Activated T-helper 2 cell treated with anti-CD3 and anti-CD28 coated beads, Interferon-gamma antibody, Interleukin-2, Interleukin-4, amounts not matched to agents 10 μg/mL and 5 μg/mL and 100 μg/mL, durations not matched to agents 14 hours and 24 hours and 36 hours (primary cell): ENCODE measurements at places on chromosomes 6 and 20. TPM values are rescaled to one million over a fixed set of nuclear protein-coding genes. Genes with fewer than 3 reads are reported as not detected.

Gene DBNDD2
- 12.3 and 12.8 TPM in 2 replicates for total RNA-seq

Gene C6orf132
- 0.09 and 0.23 TPM in 2 replicates for total RNA-seq

Gene RALGAPB
- 30.0 and 33.1 TPM in 2 replicates for total RNA-seq

Gene ZC2HC1B
- total RNA-seq = not detected in 2 replicates

Gene RSPO3
- not detected in 2 replicates for total RNA-seq

Gene OPN5
- total RNA-seq = not detected in 2 replicates

Gene OR2H2
- total RNA-seq = not detected in 2 replicates

Gene GJA10
- total RNA-seq = 0.11 and 0.32 TPM in 2 replicates

- no peak for DNase-seq
These were observed at the start of gene KIAA0408 for GRCh38 chr6:127459231-127459641. Gene KIAA0408, minus strand, starts transcription at chr6:127459389. Its CDS starts 5,408 bp downstream, at chr6:127453981.

- DNase-seq = no peak
These were observed 133.7 kb downstream of the PTCHD4 start for GRCh38 chr6:47977314-47977713.

- no peak for DNase-seq
These were observed 24.5 kb upstream of the SMIM29 start for GRCh38 chr6:34273242-34273805.

GRCh38 chr6:39182604-39183003 lies 46.7 kb downstream of the KCNK5 start:
- DNase-seq = no peak

DNA sequence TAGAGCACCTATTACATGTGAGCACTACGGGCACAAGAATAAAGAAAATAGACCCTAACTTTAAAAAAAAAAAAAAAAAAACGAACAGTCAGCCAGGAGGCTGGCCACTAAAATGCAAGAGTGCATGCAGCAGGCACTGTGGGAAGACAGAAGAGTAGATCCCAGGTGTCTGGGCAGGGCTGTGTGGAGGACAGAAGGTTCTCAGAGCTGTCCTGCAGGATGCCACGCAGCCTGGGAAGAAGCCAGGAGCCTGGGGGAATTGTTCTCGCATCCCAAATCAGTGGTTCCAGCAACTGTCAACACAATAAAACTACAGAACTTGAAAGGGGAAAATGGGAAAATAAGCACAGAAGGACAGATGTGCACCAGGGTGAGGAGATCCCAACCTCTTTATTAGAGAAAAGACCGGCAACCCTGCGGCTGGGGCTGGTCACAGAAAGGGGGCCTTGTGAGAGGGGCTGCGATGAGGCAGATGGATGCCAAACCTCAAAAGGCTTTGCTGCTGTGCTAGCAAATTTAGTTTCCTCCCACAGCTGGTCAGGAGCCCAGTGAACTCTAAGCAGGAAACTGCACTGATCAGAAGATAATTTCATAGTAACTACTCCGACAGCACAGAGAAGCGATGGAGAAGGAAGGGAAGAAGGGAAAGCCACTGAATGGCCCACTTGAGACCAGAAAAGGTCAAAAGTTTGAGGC lies 30.9 kb downstream of the MAP3K5 start:
- DNase-seq = peak; percentile 16

DNA sequence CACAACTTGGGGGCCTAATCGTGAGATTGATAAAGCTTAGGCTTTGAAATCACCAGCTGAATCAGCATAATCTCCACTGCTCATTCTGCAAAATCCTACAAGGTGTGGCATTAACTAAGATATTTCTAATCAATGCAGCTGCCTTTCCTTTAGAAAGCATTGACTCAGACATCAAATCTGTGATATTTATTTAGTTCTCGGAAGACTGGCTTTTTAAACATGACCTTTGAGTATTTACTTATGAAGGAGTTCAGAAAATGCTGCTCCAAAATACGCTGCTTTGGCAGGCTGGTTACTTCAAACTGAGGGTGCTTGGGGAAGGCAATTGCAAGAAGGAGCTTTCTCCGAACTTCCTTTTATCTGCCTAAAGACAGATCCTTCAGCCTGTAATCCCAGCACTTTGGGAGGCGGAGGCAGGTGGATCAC lies 23.7 kb upstream of the FUCA2 start:
- DNase-seq = no peak

DNA sequence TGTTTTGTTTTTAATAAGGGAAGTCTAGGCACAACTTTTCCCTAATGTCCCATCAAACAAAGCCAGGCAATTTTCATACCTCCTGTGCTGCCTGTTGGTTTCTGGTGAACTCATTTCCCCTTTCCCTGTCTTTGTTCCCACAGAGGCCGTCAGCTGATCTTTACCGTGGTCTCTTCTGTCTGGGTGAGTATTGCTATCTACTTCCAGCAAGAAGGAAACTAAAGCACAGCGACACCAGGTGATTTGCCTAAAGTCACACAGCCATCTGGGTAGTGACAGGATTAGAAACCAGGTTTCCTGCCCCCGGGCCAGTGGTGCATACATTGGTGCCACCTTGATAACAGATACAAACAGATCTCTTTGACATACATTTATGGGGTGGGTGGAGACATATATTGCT lies 59.6 kb downstream of the RAB44 start:
- DNase-seq = no peak

GRCh38 chr20:31642837-31643236 lies 5.1 kb downstream of the COX4I2 start:
- DNase-seq = no peak

DNA sequence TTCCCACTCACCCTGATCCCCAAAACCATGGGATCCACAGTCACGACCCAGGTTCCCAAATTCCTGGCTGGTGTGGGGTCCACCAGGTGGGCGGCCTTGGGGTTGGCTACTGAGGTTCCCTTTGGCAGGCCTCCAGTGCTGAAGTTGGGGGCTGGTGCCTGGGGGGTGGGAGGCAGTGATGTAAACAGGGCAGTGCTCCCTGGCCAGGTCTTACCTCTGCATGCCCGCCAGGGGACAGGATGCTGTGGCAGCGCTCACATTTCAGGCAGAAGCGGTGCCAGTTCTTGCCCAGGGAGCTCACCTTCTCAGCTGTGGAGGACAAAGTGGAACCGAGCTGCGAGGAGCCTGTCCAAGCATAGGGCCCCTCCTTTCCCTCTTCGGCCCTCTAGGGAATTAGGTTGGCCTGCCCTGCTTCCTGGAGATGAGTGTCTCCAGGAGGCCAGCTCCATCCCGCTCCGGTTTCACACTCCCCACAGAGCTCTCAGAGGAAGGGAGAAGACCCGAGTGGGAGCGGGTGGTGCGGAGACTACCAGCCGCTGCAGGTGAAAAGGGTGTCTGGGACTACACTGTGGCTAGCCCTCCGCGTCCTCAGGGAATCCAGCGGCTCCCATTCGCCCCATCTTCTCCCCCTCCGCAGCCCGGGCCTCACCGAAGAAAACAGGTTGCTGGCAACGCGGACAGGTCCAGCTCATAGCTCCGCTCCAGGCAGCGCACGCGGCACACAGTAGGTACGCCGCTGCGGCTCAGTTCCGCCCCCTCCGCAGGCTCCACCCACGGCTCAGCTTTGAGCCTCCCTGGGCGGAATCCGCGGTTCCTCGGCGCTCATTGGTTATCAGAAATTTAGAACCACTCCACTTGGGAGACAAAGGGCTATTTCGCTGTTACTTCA lies at the start of gene CRIP3:
CRIP3 (minus strand) TSS at position 726 of the 889 bp plus-strand sequence; CDS start at position 692, 34 bp downstream.
- peak; percentile 27 for DNase-seq

- no peak for DNase-seq
These were observed 10.8 kb upstream of the MAN1A1 start for GRCh38 chr6:119360262-119360915.

DNA sequence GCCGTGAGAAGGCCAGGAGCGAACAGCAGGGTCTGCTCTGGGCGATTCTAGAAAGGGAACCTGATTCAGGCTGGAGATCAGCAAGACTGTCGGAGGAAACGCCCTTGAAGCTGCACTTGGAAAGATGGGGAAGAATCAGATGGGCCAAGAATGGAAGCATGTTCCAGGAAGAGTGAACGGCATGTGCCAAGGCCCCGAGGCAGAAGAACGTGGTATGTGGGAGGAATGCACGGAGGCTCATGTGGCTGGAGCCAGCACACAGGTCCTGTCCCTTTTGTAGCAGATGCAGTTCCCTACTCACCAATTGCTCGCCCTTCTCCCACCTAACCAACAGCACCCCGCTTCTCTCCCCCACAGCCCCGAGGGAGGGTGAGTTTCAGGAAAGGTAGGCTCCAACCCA lies 180.6 kb downstream of the TFAP2C start:
- no peak for DNase-seq

DNA sequence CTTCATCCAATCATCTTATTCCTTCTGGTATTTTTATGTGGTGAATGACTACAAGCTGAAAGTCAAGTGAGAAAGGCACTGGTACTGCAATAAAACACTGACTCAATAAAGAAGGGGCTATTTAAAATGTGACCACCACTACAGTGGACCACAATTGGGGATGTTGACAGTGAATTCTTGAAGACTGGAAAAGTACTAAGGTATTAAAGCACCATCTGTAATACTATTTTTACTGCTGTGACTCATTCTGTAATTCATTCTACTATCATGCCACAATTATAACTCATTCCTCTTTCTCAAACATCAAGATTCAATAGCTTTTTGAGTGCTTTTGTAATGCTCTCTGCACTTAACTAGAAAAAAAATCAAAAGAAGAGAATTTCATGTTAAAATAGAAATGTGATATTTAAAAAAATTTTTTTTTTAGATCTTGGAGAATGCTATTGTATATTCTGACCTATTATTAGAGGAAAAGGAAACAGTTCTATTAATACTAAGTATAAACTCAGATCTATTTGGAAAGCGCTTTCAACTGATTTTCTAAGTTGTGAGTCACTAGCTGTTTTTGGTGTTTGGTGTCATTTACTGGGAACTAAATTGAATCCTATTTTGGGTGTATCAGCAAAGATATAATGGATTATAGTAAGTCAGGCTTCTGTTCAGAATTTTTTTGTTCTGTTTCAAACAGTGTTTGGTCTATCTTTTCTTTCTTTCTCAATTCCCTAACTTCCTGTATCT lies 104.7 kb upstream of the TMEM170B start:
- DNase-seq = no peak

- peak; percentile 37 for DNase-seq
These were observed 47.1 kb upstream of the ENTPD6 start for GRCh38 chr20:25148181-25148981.

DNA sequence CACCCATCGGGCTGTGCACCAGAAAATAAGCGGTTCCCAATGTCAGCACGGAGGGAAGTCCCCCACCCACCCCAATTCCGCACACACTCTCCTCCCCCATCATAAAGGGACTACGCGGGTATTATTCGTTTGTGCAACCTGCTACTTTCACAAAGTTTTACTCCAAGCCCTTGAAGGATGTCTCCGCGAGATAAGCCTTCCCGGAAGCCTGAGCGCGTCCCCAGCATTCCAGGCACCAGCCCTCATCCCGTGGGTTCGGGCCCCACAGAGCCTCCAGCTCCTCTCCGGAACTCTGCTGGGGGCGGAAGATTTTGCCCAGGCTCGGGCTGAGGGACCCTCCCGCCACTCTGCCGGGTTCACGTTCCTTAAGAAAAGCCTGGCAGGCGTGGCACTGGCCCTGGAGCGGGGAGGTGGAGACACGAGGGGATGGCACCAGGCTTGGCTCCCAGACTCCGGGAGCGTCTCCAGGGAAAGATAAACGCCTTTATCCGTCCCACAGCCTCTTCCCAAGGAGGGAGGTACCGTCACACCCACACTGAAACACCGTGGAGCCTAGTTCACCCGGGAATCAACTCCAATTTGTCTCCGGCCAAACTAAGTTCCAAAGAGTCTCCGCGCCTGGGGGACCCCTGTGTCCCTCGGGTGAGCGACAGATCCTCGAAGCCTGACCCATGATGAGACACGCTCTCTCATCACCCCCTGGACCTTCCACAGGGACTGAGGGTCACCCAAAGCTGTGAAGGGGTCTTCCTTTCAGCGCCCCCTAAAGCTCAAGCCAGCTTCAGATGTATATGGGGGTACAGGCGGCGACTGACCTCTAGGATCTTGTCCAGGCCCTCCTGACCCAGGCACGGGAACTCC lies 934 bp downstream of the KCNK5 start:
- DNase-seq = no peak

DNA sequence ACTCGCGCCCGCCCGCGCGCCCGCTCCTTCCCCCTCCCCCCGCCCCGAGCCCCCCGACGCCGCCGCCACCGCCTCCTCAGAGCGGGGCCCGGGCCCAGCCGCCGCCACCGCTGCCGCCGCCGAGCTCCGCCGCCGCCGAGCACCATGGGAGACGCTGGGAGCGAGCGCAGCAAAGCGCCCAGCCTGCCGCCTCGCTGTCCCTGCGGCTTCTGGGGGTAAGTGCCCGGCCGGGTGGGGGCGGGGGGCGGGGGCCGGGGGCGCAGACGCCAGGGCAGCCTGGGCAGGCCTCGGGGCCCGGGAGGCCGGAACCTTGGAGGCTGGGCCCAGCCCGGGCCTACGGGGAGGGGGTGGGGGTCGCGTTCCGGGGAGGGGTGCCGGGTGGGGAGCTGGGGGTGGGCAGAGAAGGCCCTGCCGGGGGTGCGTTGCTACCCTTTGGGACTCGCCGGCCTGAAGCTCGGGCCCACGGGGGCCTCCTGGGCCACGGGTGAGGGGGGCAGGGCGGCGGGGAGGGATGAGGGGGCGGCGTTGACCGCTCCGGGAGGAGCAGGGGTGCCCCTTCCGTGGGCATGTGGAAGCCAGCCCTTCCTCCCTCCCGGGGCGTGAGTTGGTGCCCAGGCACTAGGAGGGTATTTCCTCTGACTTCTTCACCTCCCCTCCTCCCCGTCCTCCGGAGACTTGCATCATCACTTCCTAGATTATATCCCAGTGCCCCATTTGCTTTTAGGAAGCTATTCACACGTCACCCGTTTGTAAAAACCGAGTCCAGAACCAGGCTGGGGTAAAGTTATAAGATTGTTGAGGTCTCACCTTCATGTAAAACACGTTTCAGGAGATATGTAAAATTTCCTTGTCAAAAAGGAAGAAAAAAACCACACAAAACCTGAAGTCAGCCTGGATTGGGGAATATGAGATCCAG lies 533 bp downstream of the ZFAND3 start:
- DNase-seq = peak; percentile 24

- DNase-seq = no peak
These were observed 42.9 kb upstream of the PIM1 start for GRCh38 chr6:37126961-37127616.

DNA sequence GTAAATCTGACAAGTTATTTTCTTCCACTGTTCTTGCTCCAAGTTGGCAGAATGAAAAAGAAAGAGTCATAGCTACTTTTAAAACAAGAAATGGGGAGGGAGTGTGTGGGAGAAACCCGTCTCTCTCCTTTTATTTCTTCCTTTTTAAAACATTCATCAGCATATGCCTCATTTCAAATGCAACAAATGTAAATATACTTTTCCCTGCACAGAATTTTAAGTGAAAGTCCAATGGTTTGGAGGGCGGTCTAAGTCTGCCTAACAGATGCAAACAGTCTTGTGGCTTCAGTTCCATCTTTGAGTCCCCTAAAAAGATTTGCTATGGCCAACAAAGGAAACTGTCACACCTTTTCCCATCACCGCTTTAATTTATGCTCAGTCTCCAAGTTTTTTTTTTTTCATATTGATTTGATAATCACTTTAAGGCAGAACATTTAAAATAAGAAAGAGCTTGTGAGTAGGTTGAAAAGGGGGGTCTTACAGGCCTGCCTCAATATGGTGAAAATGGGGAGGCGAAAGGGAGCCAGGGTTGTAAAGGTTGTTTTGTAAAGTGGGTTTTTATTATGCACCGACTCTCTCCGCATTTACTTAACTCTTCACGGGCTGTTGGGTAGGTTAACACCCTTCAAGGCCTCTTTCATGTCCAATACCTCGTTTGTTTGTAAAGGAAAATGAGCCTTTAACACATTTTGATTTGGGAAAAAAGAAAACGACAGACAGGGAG lies 4.6 kb downstream of the TFAP2D start:
- no peak for DNase-seq

GRCh38 chr6:136161950-136162349 lies 88.2 kb downstream of the MTFR2 start:
- no peak for DNase-seq

- no peak for DNase-seq
These were observed 33.9 kb downstream of the KCNK17 start for GRCh38 chr6:39280247-39280731.

GRCh38 chr20:61161726-61162390 lies 90.2 kb upstream of the CDH4 start:
- DNase-seq = no peak
